ENCODE measurements at places on chromosomes 2 and 18.

- no peak for DNase-seq
Measured at GRCh38 chr2:108460345-108461037, 11.5 kb downstream of the GCC2 start.

GRCh38 chr18:46378864-46379207 is 274.7 kb downstream of the HAUS1 start:
- no peak for DNase-seq

DNA sequence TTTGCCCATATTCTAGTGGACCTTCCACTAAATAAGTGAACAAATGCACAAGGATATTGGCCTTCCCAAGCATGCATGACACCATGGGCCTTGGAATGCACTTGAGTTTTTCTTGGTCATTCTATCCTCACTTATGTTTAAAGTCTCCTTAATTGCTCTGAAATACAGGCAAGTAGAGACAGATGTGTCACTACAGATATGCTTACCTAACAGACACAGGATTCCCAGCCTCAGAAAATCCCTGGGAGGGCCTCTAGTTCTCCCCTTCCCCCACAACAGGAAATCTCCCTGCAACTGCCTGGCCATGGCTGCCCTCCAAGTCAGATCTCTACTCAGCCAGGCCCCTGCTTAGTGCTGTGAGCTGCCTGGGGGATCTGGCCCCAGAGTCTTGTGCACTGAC is 445.2 kb downstream of the IRS1 start:
- peak; percentile 24 for DNase-seq

DNA sequence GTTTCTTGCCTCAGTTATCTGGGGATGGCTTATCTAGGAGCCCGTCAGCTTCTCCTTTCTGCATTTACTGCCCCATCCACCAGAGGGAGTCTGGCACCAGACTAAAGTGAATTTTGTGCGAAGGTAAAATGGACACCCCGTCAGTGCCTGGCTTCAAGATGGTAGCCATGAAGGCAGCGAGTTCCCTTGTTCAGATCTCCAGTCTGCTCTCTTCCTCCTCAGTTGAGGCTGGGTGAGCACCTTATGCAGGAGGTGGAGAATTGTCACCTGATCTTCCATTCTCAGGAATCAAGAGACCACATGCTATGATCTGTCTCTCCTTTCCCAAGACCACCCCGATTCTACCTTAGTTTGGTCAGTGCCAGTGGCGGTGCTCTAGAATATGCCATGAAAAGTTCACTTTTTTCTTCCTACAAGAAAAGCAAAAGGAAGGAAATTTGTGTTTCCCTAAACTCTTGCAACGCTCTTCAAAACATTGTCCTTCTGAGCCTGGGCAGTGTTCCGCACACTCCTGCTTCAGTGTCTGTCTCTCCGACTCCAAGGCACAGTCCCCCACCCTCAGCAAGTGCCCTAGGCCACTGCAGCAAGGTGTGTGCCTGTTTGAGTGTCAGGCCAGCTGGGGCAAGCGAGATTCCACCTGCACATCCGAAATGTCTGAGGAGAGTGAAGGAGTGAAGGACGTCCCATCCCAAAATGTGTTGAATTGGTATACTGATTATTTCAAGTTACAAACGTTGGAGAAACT is 168.6 kb downstream of the SS18 start:
- DNase-seq = no peak

DNA sequence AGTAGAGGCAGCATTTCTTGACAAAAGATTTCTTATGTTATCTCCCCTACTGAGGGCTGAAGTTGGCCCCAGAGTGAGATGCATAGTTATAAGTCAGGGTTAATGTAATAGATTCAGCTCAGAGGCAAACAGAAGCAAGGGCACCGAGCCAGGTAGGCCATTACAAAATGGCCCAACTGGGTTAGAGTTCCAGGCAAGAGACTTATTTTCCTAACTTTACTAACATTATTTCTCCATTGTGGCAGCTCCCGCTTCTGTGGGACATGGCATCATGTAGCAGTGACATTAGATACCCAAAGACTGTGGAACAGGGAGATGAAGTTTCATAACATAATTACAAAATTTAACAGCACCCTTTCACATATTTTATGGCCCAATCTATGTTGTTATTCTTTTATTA is 27.1 kb downstream of the TSPYL6 start:
- DNase-seq = no peak

DNA sequence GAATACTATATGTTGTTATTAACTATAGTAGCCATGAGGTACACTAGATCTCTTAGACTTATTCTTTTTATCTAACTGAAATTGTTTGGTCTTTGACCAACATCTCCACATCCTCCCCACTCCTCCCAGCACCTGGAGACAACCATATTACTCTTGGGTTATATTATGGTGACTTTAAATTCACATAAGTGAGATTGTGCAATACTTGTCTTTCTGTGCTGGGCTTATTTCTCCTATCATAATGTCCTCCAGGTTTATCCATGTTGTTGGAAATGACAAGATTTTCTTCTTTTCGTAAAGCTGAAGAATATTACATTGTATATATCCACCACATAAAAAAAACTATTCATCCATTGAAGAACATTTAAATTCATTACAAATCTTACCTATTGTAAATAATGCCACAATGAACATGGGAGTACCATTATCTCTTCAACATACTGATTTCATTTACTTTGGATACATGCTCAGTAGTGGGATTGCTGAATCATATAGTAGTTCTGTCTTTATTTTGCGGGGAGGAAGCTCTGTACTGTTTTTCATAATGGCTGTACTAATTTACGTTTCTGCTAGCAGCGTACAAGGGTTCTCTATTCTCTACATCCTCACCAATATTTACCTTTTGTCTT is 159.2 kb upstream of the SCN7A start:
- DNase-seq = peak; percentile 93

DNA sequence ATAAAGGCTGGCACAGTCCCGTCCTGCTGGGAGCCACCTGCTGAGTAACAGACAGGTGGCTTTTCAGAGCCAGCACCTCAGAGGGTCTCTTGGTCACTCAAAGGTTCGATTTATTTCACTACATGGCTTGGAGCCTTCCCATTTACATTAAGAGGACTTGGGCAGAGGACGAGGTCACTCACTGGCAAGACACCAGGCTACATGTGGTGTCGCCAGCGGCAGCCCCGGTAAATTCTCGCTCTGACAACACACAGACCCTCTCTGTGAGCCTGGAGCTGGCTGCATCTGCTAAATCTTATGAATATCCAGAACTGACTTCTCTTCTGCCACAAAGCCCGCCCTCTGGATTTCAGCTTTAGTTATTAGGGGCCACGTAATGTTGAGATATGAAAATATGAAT is 254.7 kb downstream of the VAPA start:
- no peak for DNase-seq

- no peak for DNase-seq
Measured at GRCh38 chr18:30302181-30302580, 740.4 kb downstream of the DSC3 start.

DNA sequence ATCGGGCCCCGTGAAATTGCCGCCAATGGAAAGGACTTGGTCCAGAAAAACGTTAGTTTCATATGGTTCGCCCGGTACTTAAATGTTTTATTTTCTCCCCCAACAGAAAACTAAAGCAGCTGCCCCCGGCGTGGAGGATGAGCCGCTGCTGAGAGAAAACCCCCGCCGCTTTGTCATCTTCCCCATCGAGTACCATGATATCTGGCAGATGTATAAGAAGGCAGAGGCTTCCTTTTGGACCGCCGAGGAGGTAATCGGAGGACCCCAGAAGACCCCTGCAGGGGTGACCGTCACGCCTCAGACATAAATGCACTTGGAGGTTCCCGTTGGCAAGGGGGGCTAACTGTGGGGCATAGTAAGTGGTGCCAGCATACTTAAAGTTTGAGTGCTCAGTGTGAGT is 742 bp downstream of the RRM2 start:
- DNase-seq = no peak

DNA sequence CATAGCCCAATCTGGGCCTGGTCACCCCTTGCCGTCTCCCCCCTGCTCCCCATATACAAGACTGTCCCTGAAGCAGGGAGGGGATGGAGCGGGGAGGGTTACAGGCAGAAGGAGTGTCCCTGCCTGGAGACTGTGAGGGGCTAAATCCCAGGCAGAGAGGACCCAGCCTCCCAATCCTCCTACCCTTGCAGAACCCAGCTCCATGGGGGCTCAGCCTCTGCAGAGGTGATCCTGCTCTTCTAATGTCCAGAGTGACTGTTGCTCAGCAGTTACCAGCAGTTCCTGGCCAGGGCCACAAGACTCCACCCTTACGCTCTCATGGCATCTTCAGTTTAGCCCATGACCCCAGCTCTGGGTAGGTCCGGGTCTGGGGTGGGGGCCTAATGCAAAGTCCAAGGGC is 58.1 kb downstream of the COA5 start:
- DNase-seq = no peak

- DNase-seq = no peak
Measured at GRCh38 chr2:59803586-59803985, 749.9 kb downstream of the BCL11A start.
